Uterus (tissue), 4 donors: ENCODE measurements at places on chromosomes 11 and 22.

DNA sequence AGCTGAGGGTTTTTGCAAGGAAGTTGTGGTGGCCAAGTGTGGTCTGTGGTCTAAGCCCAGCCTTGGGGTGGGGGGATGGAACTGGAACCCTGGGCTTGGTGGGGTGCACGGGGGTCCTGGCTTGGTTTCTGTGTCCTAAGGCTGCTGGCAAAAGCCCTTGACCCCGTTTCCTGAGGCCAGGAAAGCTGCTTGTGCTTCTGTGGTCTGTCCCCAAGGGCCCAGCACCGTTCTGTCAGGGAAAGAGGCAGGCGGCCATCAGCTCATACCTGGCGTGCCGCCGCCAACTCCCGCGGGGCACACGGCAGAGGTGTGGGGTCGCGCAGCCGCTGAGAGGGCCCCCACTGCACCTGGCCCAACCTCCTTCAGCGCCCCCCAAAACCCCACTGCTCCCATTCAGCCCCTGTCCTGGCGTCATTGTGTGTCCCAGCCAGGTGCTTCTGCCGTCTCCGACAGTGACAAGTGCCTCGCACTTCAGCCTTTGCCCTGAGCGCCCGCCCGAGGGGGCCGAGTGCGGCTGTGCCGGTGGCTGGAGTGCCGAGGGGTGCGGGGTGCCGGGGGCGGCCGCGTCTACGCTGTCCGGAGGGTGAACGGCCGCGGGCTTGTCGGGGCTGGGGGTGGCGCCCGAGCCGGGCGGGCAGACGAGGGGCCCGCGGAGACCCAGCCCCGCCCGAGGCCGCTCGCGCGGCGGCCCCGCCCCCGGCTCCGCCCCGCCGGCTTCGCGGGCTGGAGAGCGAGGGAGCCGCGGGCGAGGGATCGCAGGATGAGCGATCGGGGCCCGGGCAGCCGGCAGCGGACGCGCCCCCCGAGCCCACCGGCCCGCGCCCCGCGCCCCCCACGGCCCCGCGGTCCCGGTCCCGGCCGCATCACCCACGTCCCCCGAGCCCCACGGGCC, at the start of gene CNIH2:
Gene CNIH2 (plus strand): TSS at position 705 of the 892 bp plus-strand sequence. CDS start 282 bp downstream, outside the sequence.
- DNase-seq: peak; percentile 42

DNA sequence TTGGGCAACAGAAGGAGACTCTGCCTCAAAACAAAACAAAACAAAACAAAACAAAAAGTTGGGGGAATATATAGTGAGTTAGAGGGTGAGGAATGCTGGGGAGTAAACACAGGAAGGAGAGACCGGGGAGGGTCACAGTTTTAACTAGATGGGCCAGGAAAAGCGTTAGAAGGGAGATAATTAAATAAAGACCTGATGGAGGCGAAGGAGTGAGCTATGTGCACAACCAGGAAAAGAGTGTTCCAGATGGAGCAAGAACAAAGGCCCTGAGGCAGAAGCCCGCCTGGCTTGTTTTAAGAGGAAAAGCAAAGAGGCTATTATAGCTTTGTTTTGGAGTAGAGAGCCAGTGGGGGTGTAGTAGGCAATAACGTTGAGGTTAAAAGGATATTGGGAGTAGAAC, 4.8 kb upstream of the PLA2G6 start:
- DNase-seq: no peak

GRCh38 chr11:34773211-34773610, 143.0 kb downstream of the APIP start:
- DNase-seq: no peak

DNA sequence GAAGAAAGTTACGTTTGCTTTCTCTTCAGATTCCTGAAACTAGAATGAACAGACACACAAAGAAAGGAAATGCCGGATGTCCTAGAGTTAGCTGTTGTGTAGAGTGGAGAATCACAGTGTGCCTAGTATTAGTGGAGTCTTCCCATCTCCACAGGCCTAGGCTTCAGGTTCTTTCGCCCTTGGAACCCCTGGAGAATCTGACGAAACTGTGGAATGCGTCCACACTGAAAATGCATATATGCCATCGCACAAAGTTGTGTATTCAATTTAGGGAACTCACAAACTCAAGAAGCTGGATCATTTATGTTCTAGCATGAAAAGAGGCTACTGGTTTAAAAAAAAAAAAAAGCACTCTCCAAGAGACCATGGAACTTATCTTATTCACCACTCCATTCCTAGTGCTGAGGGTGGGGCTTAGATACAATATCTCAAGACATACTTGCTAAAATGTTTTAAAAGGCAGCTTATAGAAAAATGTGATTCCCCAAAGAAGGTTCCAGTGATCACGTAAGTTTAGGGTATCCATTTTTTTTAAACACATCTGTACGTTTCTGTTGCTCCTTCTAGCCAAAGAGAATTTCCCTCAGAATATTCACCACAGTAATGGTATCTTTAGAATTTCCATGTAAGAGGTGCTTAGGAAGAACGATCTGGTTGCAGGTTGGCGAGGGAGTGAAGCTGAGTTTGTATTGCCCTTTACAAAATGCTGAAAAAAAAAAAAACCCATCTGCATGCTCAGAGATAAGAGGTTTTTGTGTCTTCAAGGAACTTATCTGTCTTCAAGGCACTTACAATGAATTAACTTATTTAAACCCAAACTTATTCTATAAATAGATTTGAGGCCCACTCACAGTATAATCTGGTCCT, 20.0 kb downstream of the MAML2 start:
- DNase-seq: no peak

- peak; percentile 61 for DNase-seq
These were observed 23.3 kb upstream of the SERPIND1 start for GRCh38 chr22:20750461-20751184.

- DNase-seq: no peak
These were observed 89.9 kb downstream of the PPP6R3 start for GRCh38 chr11:68550485-68550817.

- DNase-seq: no peak
These were observed 107.3 kb upstream of the LUZP2 start for GRCh38 chr11:24389575-24389974.

DNA sequence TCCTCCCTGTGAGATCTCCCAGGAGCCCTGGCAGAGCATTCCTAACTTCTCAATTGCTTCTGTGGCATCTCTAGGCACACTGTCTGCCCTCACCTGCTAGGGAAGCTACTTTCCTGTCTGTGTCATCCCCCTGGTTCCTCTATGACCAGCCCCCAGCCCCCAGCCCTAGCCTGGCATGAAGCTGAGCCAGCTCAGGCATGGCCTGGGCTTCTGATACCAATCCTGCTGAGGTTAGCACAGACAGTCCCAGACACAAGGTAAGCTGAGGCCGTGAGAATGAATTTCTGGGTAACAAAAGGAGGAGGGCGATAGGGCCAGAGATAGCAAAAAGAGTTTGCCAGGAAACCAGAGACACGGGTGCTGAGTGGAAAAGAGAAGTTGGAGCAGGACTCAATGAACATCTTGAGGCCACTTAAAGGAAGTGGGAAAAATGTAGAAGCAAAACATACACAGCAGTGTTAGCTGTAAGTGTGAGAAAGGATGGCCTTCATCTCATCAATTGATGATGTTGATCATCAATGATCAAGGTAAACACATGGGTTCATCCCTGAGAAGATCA, 87.6 kb upstream of the PICALM start:
- no peak for DNase-seq

DNA sequence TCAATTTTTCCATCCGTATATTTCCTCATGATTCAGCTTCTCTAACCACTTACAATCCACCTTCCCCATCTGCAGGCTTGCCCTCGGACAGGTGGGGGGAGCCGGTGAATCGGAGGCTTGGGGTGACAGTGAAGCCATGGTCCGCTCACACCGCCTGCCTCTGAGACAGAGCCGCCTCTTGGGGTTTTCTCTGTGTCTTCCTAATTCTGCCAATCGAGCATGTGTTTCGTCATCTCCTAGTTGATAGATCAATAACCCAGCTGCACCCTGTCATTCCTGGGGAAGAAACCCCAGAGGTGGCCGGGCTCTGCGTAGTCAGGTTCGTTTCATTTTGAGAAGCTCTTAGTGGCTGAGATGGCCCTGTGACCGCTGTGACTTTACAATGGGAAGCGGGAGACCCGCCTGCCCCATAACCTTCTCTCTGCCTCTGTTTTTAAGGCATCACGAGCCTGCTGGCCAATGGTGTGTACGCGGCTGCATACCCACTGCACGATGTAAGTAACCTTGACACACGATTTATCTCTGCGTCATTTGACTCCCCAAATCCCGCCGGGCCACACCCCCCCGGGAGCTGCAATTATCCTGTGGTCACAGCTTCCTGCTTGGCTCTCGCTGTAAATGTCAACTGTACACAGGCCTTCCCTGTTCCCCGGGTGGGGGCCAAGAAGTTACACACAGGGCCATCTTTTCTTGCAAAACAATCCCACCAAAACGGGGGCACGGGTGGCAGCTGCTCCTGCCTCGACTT, 33.3 kb downstream of the ANO1 start:
- DNase-seq: no peak

DNA sequence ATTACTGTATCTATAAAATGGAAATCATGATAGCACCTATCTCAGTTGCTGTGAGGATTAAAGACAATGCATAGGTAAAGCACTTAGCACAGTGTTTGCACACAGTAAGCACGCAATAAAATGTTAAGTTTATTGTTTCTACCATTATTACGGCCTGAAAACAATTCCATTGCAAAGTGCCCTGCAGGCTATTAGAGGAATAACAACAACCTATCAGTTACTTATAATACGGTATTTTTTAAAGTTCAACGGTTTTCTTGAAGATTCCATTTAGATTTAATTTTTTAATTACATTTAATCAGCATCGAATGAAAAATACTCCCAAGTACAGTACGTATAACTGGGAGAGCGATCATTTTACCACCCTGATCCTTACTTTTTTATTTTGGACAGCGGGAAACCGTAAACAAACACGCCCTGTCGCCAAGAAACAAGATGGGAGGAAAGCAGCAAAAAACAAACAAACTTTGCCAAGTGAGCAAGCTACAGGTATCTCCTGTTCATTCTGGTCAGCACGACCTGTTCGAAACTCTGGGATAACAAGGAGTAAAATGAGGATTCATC, 893 bp downstream of the SLC36A4 start:
- DNase-seq: no peak

DNA sequence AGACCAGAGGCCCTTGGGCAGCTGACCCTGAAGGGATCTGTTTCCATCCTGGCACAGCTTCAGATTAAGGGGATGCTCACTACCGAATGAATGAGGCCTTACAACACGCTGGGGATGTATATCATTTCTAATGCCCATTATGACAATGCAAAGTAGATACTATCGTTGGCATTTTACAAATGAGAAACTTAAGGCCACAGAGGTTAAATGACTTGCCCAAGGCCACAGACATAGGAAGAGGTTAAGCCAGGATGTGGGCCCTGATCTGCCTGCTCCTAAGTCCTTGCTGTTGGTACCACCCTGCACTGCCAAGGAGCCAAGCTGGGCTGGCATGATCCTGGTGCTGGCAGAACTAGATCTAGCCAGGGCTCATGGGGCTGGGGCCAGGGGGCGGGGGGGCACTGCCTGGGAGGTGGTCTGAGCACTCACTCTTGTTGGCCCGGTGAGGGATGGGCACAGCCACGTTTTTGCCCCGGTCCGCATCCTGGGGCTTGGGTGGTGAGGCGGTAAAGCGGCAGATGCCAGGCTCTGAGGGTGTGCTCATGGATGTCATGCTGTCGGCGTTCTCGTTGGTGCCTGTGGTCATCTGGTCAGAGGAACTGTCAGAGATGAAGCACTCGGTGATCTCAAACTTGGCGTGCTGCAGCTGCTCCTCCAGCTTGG, 102.8 kb downstream of the CEP164 start:
- DNase-seq: no peak

DNA sequence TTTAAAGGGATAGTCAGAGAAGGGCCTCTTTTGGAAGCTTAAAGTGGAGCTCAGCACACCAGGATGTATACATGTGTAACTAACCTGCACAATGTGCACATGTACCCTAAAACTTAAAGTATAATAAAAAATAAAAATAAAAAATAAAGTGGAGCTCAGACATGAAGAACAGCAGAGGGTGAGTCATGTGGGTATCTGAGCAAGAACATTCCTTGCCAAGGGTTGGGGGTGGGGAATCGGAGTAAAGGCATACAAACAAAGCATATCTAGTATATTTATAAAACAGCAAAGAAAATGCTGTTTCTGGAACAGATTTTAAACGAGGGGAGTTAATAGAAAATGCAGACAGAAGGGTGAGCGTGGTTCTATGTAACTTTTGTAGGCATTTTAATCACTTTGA, 562.6 kb upstream of the ANO3 start:
- no peak for DNase-seq

- DNase-seq: peak; percentile 66
These were observed 10.9 kb downstream of the PHLDB1 start for GRCh38 chr11:118618115-118618990.

GRCh38 chr11:79076526-79077115, 364.2 kb downstream of the TENM4 start:
- DNase-seq: peak; percentile 47

DNA sequence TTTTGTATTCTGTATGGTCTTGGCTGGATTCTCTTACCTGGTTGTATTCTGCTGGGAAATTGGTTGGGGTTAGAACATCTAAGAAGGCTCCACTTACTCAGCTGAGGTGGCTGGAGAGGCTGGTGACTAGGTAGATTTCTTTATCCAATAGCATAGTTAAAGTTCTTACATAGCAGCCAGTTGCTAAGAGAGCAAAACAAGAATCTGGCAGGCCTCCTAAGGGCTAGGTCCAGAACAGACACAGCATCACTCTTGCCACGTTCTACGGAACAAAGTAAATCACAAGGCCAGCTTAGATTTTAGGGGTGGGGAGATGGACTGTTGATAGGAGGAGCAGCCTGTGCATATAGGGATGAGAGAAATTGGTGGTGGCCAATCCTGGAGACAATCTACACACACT, 141.3 kb upstream of the CCDC90B start:
- DNase-seq: peak; percentile 14

- peak; percentile 39 for DNase-seq
These were observed 11.0 kb upstream of the CWF19L2 start for GRCh38 chr11:107468596-107468995.

DNA sequence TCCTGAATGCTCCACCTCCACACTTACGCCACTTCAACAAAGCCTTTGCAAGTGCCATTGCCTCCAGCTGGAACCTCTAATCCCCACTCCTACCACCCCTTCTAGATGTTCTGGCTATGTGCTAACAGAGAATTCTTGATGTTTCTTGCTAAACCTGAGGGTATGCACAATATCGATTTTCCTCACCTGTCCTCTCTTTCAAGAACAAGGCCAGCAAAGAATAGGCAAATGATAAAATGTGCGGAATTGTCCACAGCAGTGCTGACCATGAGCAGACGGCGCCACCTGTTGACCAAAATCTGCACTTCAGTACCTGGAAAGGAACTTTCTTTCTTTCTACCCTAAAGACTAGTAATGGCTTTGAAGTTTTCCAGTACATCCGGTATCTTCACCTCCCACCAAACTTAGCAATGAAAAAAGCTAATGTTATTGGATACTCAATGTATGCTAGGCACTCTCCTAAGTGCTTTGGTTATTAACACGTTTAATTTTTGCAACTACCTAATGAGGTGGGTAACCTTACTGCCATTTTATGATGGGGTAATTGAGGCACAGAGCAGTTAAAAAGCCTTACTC, 3.4 kb downstream of the TIMM10 start:
- DNase-seq: peak; percentile 74
